ENCODE measurements at places on chromosomes 5 and 9.

- DNase-seq: no peak
Observed at GRCh38 chr5:78509145-78509865, 139.3 kb downstream of the LHFPL2 start.

DNA sequence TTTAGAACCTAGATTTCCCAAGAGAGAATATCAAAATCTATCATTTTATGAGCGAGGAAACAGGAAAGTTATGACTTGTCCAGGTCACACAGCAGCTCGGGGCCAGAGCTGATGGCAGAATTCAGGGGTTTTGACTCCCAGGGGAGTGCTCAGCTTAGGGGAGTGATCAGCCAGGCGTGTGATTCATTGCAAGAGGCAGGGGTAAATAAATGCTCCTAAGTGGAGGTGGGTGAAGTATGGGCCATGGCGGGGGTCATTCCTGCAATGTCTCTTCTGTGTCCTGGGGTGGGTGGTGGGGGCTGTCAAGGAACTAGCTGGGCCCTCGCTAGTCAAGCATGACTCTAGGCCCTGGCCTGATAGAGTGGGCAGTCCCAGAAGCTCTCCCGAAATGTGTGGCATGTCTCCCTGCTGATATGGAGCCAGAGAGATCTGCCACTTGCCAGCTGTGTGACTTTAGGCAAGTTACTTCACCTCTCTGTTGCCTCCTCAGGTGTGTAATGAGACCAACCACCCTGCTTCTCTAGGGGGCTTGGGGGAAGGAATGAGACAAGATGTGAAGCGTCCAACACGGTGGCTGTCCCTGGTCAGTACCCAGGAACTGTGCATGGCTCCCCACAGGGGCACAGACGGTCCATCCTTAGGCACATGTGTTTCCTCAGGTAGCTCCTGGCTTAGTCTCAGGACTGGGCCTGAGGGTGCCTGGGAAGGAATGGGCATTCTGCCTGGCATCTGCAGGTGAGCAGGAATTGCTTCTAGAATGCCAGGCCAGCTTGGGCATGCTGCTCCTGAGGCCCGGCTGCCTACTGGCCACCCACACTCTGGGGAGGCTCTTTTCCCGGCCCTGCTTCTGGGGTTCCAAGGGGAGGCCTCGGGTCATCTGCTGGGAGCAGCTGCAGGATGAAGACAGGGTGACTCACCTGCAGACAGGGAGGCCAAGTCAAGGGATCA lies 36.5 kb upstream of the SH3PXD2B start:
- no peak for DNase-seq

DNA sequence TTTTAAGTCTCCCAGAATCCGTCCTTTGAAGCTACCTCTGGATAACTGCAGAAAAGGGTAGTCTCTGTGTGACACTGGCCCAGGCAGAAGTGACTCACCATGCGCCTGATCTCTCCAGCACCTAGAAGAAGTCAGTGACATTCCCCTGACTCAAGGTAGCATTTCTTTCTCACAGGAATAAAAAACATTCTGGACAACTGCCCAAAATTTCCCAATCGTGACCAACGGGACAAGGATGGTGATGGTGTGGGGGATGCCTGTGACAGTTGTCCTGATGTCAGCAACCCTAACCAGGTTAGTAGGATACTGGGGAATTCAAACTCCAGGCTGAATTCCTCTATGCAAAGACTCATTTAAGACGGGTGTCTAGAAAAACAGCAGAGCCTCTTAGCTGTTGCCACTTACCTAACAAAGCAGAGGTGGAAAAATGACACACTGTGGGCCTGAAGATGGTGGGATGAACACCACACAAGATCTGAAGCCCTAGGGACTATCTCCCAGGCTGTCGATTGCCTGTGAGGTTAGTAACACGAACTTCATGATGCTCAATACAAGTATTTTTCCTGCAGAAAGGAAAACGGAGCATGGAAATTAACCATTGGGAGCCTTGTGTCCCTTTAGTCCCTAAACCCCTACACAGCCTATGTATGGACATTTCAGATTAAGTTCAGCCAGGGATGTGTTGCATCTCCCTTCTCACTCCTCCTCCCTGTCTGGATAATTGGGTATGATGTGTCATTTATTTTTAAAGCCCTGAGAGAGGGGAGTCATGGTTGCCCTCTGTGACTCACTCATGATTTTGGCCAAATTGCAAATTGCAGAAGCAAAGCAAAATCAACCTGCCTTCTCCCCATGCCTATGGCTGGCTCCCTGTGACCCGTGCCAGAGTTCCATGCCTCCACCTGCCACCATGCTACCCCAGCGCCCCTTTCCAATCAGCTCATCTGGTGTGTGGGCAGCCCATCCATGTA lies 37.2 kb downstream of the THBS4 start:
- no peak for DNase-seq

DNA sequence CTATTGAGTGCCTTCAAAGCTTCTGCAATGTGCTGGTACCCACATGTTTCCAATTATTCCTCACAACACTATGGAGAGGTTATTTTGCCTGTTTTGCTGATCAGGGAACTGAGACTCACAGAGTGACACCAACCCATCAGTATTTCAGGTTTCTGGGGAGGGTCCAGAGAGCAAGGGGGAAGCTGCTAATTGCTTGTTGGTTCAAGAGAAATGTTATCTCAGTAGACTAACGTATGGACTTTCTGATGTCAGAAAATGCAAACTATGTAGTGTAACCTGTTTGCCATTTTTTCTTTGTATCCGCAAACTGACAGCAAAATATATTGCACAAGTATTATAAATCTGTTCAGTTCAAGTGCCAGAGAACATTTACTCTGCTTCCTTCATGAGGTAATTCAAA lies 108.3 kb upstream of the MSX2 start:
- DNase-seq: no peak

DNA sequence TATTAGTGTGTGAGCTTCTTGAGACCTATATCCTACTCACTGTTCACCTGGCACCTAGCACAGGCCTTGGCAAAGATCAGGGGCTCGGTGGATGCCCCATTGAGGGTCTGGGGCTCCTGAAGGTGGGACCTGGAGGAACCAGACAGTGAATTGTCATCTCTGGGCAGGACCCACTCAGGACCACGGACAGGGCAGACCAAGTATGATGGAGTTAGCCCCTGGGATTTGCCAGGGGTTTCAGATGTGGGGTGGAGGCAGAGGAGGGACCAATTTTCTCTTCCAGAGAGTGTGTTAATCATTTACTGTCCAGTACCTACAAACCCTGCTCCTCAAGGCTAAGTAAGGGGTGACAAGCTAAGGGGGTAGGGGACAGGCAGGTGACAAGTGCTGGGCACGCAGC lies 29.3 kb upstream of the TBC1D2 start:
- DNase-seq: no peak

- no peak for DNase-seq
Observed at GRCh38 chr5:130720355-130720754, 444.7 kb downstream of the HINT1 start.

GRCh38 chr5:179221196-179221876 lies 123.9 kb downstream of the ADAMTS2 start:
- DNase-seq: no peak

- no peak for DNase-seq
Observed at GRCh38 chr9:5939530-5939929, 48.8 kb downstream of the MLANA start.

DNA sequence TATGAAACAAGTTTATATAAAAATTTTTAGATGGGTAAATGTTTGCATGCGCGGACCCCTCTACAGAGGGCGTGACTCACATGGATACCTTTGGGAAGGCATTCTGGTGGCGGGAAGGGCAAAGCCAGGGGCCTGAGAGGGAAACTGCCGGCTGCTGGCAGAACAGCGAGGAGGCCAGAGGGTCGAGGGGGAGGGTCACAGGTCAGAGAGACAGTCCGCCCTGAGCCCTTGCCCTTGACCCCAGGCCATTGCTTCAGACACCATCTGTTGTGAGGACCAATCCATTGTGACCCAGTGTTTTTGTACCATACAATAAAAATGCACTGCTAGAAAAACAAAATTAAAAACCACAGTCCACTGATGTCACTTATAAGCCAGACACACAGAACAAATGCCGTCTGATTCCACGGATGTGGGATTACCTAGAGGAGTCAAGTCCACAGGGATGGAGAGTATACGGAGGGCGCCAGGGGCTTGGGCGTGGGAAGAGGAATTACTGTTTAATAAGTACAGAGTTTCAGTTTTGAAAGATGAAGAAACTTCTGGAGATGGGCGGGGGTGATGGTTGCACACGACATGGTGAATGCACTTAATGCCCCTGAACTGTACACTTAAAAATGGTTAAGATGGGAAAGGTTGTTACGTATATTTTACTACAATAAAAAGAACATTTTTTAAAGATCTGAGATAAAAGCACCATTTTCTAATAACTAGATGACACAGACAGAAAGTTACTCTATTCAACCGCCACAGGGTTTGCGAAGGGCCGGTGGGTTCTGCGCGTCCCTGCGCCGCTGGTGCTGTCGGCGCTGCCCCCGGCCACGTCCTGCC lies 12.0 kb downstream of the BTNL9 start:
- DNase-seq: no peak

- no peak for DNase-seq
Observed at GRCh38 chr5:140927228-140927573, 1.1 kb downstream of the PCDHAC1 start.

DNA sequence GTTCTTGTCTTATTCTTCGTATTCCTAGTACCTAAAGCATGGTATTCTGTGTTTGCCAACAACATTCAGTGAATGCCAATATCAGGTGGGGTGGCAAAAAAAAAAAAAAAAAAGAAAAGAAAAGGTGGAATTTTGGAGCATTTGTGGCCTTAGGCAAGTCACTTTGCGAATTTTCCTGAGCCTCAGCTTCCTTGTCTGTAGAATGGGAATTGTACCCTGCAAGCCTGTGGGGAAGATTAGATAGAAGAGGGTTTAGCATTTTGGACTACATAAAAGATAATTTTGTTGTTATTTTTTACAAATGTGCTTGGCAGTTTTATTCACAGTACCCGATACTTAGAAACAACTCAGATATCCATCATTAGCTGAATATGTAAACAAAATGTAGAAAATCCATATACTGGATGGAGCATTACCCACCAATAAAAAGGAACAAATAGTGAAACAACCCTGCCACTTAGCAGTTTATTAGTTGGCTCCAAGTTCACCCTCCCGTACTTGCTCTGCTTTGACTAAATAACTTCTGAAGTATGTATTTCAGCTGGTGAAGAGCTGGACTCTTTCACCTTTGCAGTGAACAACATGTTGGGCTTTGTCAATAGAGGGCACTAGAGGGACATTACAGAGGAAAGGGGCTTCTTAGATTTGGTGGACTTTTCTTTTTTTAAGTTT lies 13.6 kb downstream of the UBE2D2 start:
- DNase-seq: no peak

GRCh38 chr9:114266969-114267368 lies 55.9 kb upstream of the ORM1 start:
- DNase-seq: no peak

GRCh38 chr5:148816782-148817181 lies 9.6 kb upstream of the ADRB2 start:
- no peak for DNase-seq
